ENCODE measurements at places on chromosomes 7 and 10.

DNA sequence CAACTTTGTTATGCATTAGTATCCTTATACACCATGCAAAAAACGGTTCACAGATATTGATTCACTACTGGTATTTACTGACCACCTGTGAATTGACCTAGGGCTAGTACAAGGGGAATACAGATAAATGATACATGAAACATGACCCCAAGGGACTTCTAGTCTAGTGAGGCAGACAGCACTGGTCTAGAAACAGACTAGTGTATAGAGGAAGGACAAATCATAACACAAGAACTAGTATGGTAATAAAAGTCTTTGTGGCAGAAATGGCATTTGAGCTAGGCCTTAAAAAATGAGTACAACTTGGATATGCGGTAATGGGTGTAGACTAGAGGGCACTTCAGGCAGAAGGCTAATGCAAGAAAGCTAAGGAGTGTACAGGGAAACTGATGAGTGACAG is 86.6 kb downstream of the SLC25A13 start:
- no peak for DNase-seq

DNA sequence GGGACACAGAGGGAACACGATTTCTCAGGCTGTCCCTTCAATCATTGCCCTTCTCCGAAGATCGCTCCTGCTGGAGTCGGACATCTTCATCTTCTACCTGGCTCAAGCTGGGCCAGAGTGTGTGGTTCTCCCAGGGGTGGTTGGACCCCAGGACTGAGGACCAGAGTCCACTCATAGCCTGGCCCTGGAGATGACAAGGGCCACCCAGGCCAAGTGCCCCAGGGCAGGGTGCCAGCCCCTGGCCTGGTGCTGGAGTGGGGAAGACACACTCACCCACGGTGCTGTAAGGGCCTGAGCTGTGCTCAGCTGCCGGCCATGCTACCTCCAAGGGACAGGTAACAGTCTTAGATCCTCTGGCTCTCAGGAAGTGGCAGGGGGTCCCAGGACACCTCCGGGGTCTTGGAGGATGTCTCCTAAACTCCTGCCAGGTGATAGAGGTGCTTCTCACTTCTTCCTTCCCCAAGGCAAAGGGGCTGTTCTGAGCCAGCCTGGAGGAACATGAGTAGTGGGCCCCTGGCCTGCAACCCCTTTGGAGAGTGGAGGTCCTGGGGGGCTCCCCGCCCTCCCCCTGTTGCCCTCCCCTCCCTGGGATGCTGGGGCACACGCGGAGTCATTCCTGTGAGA is 23.3 kb downstream of the TBATA start:
- DNase-seq: no peak

- DNase-seq: no peak
Observed at GRCh38 chr7:112190120-112190519, 16.1 kb downstream of the DOCK4 start.

GRCh38 chr10:69287181-69287580 is 8.9 kb downstream of the HK1 start:
- DNase-seq: no peak

DNA sequence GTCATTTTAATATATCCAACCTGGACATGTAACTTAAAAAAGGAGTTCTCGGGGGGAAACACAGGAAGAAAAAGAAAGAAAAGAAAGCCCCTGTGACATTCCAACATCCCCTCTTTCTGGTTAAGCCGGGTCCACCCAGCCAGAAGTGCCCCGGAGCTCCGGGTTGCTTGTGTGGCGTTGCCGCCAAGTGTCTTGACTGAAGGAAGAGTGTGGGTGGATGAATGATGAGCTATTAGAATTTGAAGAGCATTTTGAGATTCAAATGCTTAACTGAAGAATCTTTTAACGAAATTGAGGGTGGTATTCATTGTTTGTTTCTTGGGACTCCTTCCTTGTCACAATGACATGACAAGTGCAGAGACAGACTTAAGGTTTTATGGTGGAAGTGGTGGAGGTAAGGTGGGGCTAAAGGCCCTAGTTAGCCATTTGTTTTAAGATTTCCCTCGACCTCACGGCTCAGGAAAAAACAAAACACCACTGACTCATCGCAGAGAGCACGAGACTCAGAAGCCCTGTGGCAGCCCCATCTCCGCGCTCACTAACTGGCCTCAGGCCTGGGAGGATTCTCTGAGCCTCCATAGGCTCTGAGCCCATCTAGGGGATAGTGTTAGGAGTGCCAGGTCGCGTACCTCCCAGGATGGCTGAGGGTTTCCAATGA is 1.8 kb upstream of the GLI3 start:
- DNase-seq: peak; percentile 29

- no peak for DNase-seq
Observed at GRCh38 chr7:44148166-44148565, 7.0 kb upstream of the MYL7 start.

- no peak for DNase-seq
Observed at GRCh38 chr7:35362341-35362740, 108.4 kb upstream of the TBX20 start.

DNA sequence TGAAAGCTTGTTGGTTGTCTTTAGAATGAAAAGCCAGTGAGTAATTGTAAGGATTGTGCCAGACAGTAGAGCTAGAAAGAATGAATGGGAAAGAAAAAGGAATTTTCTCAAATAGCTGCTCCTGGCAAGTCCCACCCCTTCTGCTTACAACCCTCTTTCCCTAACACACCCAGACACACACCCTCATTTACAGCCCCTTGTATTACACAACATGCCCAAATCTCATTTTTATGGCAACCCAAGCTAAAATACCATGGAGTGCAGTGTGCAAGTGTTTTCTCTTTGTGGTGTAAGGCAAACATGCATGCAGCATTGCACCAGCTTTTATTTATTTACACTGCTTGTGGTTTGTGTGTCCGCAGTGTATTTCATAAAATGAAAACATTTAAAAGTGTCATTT is 1.5 kb downstream of the PRKAR2B start:
- no peak for DNase-seq

DNA sequence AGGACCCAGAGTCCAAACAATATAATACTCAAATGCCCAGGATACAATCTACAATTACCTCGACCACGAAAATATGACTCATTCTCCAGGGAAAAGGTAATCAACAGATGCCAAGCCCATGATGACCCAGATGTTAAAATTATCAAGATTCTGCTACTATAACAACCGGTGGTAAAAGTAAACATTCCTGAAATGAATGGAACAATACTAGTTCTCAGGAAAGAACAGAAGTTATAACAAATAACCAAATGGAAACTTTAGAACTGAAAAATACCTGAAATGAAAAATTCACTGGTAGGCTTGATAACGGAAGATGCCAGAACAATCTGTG is 34.1 kb upstream of the GUSB start:
- DNase-seq: no peak

DNA sequence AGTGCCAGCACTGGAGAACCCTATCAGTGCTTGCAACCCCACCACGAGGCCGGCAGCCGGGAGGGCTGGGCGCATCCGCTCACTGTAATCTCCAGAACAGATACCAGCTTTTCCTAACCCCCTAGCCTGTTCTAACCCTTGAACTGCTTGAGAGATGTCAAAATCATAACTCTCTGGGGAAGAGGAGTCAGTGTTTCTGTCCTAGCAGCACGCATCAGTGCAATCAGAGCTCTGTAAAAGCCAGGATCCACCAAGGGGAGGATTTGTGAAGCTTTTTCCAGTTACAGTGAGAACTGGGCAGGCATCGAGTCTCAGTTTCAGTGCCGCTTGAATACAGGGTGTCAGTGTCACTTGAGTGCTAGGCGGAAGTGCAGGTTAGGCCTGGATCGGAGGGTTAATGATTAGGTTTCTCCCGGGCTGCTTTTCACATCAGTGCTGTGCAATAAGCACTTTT is 104.5 kb upstream of the INSYN2A start:
- DNase-seq: no peak

GRCh38 chr7:5713124-5713912 is 68.1 kb downstream of the RNF216 start:
- DNase-seq: no peak

DNA sequence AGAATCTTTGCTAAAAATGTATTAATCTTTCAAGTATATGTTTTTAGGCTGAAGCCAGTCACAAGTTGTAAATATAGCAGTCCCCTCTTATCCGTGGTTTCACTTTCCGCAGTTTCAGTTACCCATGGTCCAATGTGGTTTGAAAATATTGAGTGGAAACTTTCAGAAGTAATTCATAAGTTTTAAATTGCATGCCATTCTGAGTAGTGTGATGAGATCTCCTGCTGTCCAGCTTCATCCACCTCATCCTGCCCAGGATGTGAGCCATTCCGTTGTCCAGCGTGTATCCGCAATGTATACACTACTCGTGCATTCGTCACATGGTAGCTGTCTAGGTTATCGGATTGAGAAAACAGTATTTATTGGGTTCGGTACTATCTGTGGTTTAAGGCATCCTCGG is 12.2 kb downstream of the PDCD4 start:
- DNase-seq: no peak

Data from iPS-NIHi11 (cell line).